Caco-2 (cell line): ENCODE measurements at places on chromosomes 12 and 14.

GRCh38 chr12:93723568-93723930 lies 46.4 kb downstream of the CRADD start:
- DNase-seq, result no peak

- no peak for DNase-seq
Observed at GRCh38 chr12:124442772-124443445, 124.5 kb downstream of the NCOR2 start.

- DNase-seq, result no peak
Observed at GRCh38 chr12:71655495-71655894, 8.2 kb downstream of the ZFC3H1 start.

- no peak for DNase-seq
Observed at GRCh38 chr12:131456301-131457027, 254.4 kb upstream of the SFSWAP start.

GRCh38 chr12:2797721-2798418 lies 3.1 kb downstream of the FKBP4 start:
- DNase-seq, result no peak

DNA sequence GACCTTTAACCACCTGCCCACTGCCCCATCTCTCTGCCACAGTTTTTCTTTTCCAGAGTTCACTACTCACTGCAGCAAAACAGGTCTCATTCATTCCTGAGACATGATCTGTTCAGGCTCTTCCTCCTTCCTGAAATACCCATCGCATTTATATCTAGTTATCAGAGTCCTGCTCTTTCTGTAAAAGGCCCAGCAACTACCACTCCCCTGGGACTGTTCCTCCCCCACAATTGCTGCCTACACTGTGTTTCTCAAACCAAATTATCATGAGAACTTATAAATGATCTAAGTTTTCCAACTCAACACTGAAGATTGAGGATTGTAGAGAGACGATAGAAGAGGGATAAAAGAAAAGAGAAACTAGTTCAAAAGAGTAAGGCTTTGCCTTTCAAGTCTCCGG lies 40.8 kb upstream of the EPS8 start:
- no peak for DNase-seq

- DNase-seq, result no peak
Observed at GRCh38 chr12:122155705-122156104, 18.3 kb downstream of the IL31 start.

- DNase-seq, result peak; percentile 45
Observed at GRCh38 chr12:94872971-94873733, 130.3 kb downstream of the NDUFA12 start.

- no peak for DNase-seq
Observed at GRCh38 chr12:129393357-129393937, 510.4 kb downstream of the TMEM132D start.

DNA sequence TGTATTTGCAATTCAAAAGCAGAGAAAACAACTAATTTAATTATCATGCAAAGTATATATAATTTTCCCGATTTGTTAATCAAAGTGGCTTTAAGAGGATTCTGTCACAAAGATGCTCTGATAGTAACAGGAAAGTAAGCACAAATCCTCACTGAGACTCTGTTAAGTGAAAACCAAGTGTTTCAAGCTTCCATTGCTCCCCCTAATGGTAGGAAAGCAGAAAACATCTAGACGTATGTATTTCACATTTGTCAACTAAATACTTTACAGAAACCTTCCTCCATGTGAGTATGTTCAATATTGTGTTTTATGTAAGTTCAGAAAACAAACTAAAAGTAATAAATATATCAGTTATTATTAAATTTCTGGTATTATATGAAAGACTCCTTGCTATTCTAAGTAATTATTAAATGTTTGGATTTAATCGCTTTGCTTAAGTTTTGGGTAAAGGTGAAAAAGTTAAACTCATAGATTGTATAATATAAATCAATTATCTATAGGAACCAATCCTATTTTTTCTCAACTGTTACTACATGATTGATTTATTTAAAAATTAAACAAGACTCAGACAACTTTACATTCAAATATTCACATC lies 1.5 kb upstream of the NTS start:
- DNase-seq, result peak; percentile 35

GRCh38 chr12:82299319-82300025 lies 58.7 kb downstream of the CCDC59 start:
- DNase-seq, result peak; percentile 8

DNA sequence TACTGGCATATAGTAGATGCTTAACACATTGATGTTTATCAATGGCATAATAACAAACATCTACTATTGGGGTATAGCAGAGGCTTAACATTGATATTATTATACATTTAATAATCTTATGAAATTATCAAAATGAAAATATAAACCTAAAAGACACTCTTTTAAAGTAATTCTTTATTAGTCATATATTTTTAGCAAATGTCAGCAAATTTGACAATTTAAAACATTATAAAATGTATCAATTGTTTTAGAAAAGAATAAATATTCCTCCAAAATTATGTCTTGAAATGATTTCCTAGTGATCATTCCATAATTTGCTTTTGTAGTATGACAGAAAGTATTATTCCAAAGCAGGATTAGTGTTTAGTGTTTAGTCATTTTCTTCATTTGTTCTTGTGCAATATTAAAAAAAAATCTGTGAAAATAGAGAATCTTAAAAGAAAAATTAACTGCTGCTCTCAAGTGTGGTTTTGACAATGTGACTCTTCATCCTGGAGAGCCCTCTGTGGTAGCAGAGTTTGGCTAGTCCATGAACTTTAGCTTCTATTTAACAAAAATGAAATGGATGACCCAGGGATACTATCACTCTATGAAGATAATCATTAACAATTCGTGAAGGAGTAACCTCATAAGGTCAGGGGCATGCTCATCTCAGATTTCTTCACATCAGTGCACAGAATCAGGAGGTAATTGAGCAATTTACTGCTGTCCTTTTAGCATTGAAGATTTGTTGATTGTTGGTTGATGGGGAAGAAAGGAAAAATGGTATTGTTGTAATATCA lies 1018.5 kb downstream of the LRFN5 start:
- no peak for DNase-seq

GRCh38 chr14:91996948-91997371 lies 42.9 kb downstream of the TRIP11 start:
- DNase-seq, result peak; percentile 36

DNA sequence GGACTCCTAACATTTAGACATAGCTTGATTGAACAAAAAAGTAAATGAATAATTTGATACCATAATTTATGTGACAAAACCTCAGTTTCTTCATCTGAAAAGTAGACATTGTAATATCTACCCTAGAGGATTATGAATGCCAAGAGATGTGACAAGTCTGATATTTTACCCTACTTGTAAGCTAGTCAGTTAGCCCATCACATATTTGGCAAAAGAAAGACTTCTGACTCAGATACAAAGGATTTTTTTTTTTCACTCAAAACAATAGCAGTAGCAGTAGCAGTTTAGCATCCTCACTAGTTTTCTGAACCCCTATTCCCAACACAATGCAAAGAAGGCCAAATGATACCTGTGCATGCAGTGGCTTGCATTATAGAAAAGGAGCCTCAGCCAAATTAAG lies 377.3 kb upstream of the E2F7 start:
- no peak for DNase-seq

DNA sequence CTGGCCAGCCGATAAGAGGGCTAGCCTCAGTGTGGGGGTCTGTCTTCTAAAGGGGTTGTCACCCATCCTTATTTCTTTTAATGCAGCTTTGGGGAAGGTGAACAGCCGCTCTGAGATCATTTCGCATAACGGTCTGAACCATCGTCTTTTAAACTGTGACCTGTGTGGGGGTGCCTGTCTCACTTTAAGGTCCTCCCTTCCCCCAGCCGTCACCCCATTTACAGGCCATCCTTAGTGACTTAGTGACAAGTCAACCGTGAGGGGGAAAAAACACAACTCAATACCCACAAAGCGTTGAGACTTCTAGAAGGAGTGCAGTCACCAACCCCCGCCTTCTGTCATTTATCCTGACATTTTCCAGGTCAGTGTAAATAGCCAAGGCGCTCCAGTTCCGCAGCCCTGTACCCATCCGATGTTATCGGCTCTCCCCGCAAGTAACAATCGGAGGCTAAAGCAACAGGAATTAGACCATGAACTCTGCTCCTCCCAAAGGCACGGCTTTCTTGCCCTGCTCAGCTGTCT lies 505 bp upstream of the DENND5B start:
- DNase-seq, result peak; percentile 55

- no peak for DNase-seq
Observed at GRCh38 chr14:41549282-41549681, 57.4 kb upstream of the LRFN5 start.
